ENCODE measurements at places on chromosomes 16 and 17. TPM values are rescaled to one million over a fixed set of nuclear protein-coding genes. Genes with fewer than 3 reads are reported as not detected.

The KCNH4 gene
- not detected for total RNA-seq

The LUC7L gene
- 44.8 TPM for total RNA-seq

The CACNG3 gene
- not detected for total RNA-seq

The FADS6 gene
- not detected for total RNA-seq

The ADGRG3 gene
- not detected for total RNA-seq

The KRTAP1-1 gene
- not detected for total RNA-seq

The SLC38A8 gene
- total RNA-seq: not detected

The CARHSP1 gene
- total RNA-seq: 204 TPM

The TBC1D3C gene
- not detected for total RNA-seq

The NPIPA3 gene
- 0.58 TPM for total RNA-seq

The HOXB7 gene
- 0.70 TPM for total RNA-seq

The ALOXE3 gene
- total RNA-seq: not detected

The TBC1D3E gene
- not detected for total RNA-seq

The NHLRC4 gene
- total RNA-seq: 3.8 TPM

The OVCA2 gene
- total RNA-seq: 47.5 TPM

The VMO1 gene
- total RNA-seq: 0.58 TPM

The C17orf50 gene
- total RNA-seq: not detected

The PRSS33 gene
- not detected for total RNA-seq

The KRT24 gene
- not detected for total RNA-seq

The GDPD1 gene
- 0.12 TPM for total RNA-seq

The CA4 gene
- not detected for total RNA-seq

The CD19 gene
- 2.1 TPM for total RNA-seq

The HSPB9 gene
- not detected for total RNA-seq

The GLIS2 gene
- 14.1 TPM for total RNA-seq

The TERB1 gene
- total RNA-seq: not detected

The FSCN2 gene
- total RNA-seq: 0.23 TPM

The SPNS2 gene
- 8.5 TPM for total RNA-seq

The CCL11 gene
- total RNA-seq: not detected

The CDR2 gene
- total RNA-seq: 20.3 TPM

The MYH8 gene
- 4.1 TPM for total RNA-seq

The PPY gene
- total RNA-seq: not detected

The PIK3R5 gene
- not detected for total RNA-seq
